ENCODE measurements at places on chromosomes 2 and 18.

DNA sequence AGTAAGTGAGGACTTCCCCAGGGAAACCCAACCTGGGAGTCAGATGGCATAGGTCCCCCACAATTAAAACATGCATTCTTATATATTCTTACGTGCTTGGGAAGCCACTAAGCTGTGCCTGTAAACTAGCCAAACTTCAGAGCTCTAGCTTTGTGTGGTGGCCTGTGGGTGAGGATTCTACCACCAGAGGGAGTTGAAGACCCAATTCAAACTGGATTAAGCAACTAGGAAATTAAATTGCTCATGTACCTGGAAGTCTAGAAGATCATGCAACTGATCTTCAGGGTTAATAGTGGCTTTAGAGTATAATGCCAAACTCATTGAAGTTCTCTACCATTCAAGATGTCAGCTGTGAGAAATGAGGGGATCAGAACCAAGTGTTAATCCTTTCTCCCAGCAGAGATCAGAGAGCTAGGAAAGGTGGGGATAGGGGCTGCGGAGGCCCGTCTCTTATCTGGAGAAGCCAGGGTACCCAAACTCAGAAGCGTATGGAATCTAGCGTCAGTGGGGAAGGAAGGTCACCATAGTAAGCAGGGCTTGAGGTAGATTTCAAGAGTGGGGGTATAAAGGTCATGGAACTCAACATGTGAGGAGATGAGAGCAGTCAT is 53.2 kb upstream of the CCDC85A start:
- ATAC-seq: no peak

DNA sequence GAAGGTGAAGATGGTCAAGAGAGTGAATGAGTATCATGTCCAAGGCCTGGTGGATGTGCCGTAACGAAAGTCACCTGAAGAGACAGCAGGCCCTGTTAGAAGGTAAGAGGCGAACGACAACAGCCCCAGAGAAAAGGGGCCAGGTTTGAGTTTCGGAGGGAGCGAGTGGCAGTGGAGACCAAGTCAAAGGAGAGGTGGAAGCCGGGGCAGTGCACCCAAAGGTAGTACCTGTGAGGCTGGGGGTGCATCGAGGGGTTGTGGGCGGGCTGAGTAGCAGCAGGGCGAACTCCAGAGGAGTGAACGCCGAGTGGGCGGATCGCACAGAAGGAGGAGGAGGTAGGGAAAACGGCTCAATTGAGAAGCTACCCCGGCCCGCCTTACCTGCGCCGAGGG is 358 bp downstream of the USP37 start:
- ATAC-seq: peak; percentile 46

DNA sequence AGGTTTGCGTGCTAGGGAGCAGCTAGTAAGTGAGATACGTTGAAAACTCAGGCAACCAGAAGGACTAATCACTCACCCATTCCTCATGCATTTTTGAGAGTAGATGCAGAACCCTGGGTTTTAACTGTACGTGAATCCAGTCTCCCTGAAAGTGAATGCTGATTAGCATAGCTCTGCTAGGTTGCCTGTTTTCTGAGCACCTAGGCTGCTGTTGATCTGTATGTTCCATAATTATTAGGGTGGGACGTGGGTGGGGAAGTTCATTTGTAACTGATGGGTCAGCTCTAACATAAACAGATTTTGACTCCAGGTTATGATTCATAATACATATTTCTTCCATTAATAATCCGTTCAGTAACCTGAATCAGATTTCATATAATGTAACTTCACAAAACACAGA is 379.0 kb upstream of the FANCL start:
- ATAC-seq: no peak

- no peak for ATAC-seq
Measured at GRCh38 chr2:118519511-118519910, 327.9 kb downstream of the EN1 start.

DNA sequence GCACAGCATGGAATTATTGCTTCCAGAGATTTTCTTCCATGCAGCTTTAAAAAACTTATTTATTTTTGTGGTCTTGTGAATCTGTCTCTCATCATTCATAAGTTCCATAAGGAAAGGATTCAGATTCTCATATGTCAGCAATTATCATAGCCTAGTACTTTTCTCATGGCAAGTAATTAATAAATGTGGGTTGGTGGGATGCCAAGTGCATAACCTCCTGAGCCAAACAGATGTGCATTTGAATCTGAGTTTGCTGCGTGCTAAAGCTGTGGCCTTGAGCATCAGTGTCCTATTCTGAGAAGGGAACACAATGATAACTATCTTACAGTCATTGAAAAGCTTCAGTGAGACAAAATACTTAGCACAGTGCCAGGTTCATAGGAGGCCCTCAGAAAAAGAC is 331.9 kb downstream of the PDE11A start:
- ATAC-seq: no peak

DNA sequence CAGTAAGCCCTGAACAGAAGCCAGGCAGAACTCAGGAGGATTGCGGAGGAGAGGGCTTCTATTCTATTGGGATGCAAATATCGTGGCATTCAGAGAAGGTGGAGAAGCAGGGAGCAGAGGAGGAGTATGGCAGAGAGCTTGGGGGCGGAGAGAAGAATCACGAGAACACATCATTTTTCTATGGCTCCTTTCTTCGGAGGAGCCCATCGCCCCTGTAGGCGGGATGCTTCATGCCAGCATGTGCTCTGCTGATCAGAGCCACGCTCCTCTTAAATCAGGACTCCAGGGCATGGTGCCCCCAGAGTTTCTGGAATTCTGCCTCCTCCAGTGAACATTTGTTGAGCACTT is 71.1 kb downstream of the CIB4 start:
- no peak for ATAC-seq

DNA sequence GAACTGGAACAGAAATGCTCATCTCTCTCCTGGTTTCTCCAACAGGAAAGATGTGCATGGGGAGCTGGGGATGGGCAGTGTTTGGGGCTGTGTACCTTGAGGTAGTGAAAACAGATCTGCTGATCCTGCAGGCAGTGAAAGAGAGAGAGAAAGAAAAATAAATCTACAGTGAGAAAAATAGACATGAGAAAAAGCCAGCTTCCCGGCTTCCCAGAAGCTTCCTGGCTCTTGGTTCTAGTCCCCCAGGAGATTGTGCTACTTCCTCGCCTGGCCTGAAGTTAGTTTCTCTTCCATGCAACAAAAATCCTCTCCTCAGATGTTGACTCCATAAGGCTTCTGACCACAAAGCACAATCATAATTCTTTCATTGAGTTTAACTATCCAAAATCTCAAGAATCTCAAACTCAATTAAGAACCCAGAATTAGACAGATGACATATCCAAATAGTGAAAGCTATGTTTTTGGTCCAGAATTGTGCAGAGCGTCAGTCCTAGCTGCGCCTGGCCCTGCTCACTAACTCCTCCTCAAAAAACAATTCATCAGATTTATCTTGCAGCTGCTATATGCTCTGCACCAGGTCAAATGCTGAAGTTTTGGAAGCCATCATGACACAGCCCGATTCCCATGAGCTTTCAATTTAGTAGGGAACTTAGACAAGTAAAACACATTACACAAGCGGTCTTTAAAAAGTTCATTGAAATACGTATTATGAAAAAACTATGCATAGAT is 20.1 kb upstream of the NAB1 start:
- no peak for ATAC-seq

- no peak for ATAC-seq
Measured at GRCh38 chr18:33611525-33612135, 33.6 kb downstream of the ASXL3 start.

Measured in activated CD4-positive, CD25-positive, alpha-beta regulatory T cell treated with anti-CD3 and anti-CD28 coated beads, Interleukin-2, amount 50 U/mL, for 24 hours (primary cell).